ENCODE measurements at places on chromosomes 2 and 18. TPM values are rescaled to one million over a fixed set of nuclear protein-coding genes. Genes with fewer than 3 reads are reported as not detected.

ASXL2 gene
- total RNA-seq = 12.5 TPM

DNA sequence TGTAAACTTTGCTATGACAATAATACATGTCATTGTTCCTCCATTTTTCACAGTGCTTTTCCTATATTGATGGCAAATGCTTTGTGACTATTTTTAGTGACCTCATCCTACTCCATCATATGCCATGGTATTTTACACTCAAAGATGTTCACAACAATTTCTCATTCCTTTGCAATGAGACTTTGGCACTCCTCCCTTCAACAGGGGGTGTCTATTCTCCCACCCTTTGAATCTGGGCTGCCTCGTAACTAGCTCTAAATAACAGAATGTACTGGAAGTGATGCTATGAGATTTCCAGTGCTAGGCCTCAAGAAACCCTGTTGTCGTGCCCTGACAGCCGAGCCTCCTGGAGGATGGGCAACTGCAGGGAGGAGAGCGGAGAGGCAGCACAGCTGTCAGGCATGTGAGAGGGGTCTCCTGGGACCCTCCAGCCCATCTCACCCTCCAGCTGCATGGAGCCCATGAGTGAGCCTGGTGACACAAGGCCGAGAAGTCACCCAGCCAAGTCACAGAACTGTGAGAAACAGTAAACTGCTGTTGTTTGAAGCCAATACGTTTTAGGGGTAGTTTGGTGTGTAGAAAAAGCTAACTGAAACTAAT, 103.1 kb upstream of the APCDD1 start:
- no peaks in the 10 kb centered on the region for H3K27me3 ChIP-seq
- no peaks in the 10 kb centered on the region for H3K36me3 ChIP-seq

PARD3B gene
- 6.3 TPM for total RNA-seq

- H3K27me3 ChIP-seq = no peaks in the 10 kb centered on the region
- no peaks in the 10 kb centered on the region for H3K4me1 ChIP-seq
- H3K4me3 ChIP-seq = no peak overlapping the region
- no peak overlapping the region for H3K27ac ChIP-seq
Observed at GRCh38 chr2:211439011-211439410, 882.6 kb downstream of the CPS1 start.

RAB6C gene
- total RNA-seq = not detected

TMEM247 gene
- total RNA-seq = not detected

GRCh38 chr2:209685963-209686362, 85.7 kb upstream of the UNC80 start:
- no peaks in the 10 kb centered on the region for H3K36me3 ChIP-seq
- H3K27ac ChIP-seq = no peak overlapping the region
- DNase-seq = no peak
- H3K4me1 ChIP-seq = peaks cover 7% of the 10 kb centered on the region

BMP10 gene
- not detected for total RNA-seq

DNA sequence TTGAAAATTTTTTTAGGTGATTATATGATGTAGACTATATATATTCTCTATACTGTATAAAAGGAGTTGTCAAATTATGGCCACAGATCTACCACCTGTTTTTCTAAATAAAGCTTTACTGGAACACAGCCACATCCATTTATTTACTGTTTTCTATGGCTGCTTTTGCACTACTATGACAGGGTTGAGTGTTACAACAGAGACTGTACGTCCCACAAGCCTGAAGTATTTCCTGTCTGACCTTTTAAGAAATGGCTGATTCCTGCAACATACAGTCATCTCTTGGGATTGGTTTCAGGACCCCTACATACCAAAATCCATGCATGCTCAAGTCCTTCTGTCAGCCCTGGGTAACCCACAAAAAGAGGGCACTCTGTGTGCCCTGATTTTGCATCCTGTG, 508.3 kb downstream of the TSN start:
- no peak overlapping the region for H3K4me3 ChIP-seq
- no peaks in the 10 kb centered on the region for H3K4me1 ChIP-seq
- H3K27ac ChIP-seq = no peak overlapping the region
- no peak for DNase-seq
- H3K27me3 ChIP-seq = no peaks in the 10 kb centered on the region

SMAD2 gene
- total RNA-seq = 67.7 TPM

GRCh38 chr2:219868635-219869034, 241.2 kb downstream of the SLC4A3 start:
- H3K27ac ChIP-seq = no peak overlapping the region
- DNase-seq = no peak
- H3K27me3 ChIP-seq = no peaks in the 10 kb centered on the region
- no peak overlapping the region for H3K4me3 ChIP-seq

DNA sequence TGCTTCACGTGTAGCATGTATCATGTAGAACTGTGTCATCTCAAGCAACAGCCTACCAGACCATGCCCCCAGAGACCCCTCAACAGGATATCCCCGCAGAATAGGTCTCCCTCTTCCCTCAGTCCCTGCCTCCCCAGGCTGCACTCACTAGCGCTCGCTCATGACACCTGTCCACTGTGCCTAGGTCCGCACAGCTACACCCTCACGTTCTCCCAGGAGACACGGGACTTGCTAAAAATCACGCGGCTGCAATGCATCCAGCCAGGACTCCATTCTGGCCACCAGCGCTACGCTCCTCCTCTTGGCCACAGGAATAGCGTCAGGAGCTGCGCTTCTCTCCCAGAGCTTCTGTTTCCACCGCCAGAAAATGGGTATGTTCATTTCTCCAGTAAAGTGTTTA, 2.5 kb downstream of the PXDN start:
- H3K27me3 ChIP-seq = peaks cover 17% of the 10 kb centered on the region
- no peaks in the 10 kb centered on the region for H3K36me3 ChIP-seq
- DNase-seq = no peak

- H3K27ac ChIP-seq = no peak overlapping the region
- no peak overlapping the region for H3K4me3 ChIP-seq
- no peaks in the 10 kb centered on the region for H3K27me3 ChIP-seq
- no peak for DNase-seq
Observed at GRCh38 chr2:45879406-45879805, 227.9 kb downstream of the PRKCE start.

IL36A gene
- not detected for total RNA-seq

DNA sequence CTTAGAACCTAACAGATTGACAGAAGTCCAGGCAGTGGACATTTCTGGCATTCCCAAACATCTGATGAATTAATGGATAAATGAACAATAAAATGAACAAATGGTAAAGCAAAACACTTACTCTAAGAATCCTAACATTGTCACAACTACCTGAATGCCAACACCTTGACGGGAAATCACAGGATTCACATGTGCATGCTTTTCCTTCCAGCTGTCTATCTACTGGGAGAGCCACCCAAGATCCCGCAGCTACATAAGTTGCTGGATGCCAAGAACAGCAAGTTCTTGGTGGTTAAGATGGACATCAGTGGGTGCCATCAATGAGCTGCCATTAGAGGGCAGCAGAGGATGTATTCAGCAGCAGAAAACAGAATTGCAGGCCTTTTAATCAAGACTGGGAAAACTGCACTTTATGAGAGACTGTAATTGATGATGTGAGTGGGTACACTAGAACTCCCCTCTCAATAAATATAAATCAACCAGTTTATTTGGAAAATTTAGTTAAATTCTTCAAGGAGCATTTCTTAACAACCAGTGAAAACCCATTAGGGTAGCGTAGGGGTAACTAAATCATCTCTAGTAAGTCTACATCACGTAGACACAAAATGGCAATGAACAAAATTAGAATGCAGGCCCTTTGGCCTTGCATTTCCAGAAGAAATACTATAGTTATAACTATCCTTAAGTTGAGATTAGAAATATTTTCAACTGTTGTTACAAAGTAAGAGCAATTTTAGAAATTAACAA, 45.6 kb downstream of the SESTD1 start:
- peaks cover 12% of the 10 kb centered on the region for H3K4me1 ChIP-seq
- no peaks in the 10 kb centered on the region for H3K36me3 ChIP-seq
- peak; percentile 74 for DNase-seq
- peak overlapping the region; percentile 5 for H3K27ac ChIP-seq
- no peak overlapping the region for H3K4me3 ChIP-seq

DNA sequence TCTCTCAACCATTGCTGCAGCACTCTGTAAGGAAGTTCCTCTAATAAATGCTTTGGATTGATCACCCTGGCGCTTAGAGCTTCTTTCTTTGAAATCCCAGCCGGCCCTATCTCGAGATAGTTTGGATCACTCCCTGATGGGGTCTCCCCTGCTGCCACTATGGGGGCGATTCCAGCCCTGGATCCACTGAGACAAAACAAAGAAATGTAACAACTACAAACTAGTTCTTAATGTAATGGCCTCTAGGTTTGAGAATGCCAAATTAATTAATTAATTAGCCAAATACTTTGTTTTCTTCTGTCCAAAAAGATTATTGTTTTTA, 15.2 kb downstream of the SRSF7 start:
- no peak overlapping the region for H3K4me3 ChIP-seq
- peaks cover 6% of the 10 kb centered on the region for H3K4me1 ChIP-seq
- H3K36me3 ChIP-seq = no peaks in the 10 kb centered on the region
- no peak for DNase-seq
- no peaks in the 10 kb centered on the region for H3K27me3 ChIP-seq
- H3K27ac ChIP-seq = no peak overlapping the region

DNA sequence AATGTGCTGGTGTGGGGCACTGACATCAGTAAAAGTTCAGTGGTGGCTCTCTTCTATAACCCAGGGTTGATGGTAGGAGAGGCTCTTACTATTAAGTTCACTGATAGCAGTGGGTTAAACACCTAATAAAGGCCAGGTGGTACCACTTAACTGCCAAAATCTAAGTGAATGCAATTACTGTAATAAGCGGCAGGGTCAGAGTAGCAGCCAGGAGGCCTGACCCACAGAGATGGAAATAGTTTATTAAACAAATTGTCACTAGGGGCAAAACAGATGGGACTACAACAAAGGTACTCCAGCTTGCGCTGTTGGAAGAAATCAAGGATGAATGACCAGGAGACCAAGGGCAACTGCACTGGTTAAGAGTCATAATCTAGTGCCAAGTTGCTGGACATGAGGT, 26.6 kb downstream of the ZSWIM2 start:
- H3K4me1 ChIP-seq = no peaks in the 10 kb centered on the region
- H3K36me3 ChIP-seq = no peaks in the 10 kb centered on the region
- DNase-seq = no peak
- H3K27ac ChIP-seq = no peak overlapping the region
- no peak overlapping the region for H3K4me3 ChIP-seq

UGT1A8 gene
- not detected for total RNA-seq

APCDD1 gene
- total RNA-seq = 4.6 TPM

GRCh38 chr2:170588729-170589128, 126.4 kb upstream of the SP5 start:
- H3K27ac ChIP-seq = no peak overlapping the region
- no peak for DNase-seq
- no peaks in the 10 kb centered on the region for H3K36me3 ChIP-seq
- H3K27me3 ChIP-seq = no peaks in the 10 kb centered on the region

- H3K4me1 ChIP-seq = no peaks in the 10 kb centered on the region
- H3K27me3 ChIP-seq = no peaks in the 10 kb centered on the region
- no peak for DNase-seq
Observed at GRCh38 chr2:15832030-15832709, 108.2 kb upstream of the MYCN start.

DNA sequence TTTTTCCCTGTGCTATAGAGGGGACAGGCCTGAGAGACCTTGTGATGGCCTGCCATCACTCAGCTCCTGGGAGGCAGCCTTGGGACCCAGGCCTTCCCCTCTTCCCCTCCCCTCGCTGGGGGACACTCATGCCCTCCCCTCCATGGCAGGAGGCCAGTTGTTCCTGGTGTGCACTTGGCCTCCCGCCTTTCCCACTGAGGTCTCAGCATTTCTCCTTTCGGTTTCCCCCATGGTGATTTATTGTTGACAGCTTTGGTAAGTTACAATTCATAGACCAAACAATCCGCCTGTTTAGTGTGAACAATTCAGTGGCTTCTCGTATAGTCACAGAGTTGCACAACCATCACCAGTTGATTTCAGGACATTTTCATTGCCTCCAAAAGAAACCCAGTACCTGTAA, 10.2 kb upstream of the CNDP1 start:
- peaks cover 9% of the 10 kb centered on the region for H3K4me1 ChIP-seq
- no peak overlapping the region for H3K4me3 ChIP-seq
- no peaks in the 10 kb centered on the region for H3K27me3 ChIP-seq
- peaks cover 16% of the 10 kb centered on the region for H3K36me3 ChIP-seq
- peak overlapping the region; percentile 59 for H3K27ac ChIP-seq

GRCh38 chr2:160411167-160411566, 82.4 kb downstream of the RBMS1 start:
- H3K4me3 ChIP-seq = no peak overlapping the region
- peak overlapping the region; percentile 54 for H3K27ac ChIP-seq
- no peak for DNase-seq
- H3K36me3 ChIP-seq = no peaks in the 10 kb centered on the region

DNA sequence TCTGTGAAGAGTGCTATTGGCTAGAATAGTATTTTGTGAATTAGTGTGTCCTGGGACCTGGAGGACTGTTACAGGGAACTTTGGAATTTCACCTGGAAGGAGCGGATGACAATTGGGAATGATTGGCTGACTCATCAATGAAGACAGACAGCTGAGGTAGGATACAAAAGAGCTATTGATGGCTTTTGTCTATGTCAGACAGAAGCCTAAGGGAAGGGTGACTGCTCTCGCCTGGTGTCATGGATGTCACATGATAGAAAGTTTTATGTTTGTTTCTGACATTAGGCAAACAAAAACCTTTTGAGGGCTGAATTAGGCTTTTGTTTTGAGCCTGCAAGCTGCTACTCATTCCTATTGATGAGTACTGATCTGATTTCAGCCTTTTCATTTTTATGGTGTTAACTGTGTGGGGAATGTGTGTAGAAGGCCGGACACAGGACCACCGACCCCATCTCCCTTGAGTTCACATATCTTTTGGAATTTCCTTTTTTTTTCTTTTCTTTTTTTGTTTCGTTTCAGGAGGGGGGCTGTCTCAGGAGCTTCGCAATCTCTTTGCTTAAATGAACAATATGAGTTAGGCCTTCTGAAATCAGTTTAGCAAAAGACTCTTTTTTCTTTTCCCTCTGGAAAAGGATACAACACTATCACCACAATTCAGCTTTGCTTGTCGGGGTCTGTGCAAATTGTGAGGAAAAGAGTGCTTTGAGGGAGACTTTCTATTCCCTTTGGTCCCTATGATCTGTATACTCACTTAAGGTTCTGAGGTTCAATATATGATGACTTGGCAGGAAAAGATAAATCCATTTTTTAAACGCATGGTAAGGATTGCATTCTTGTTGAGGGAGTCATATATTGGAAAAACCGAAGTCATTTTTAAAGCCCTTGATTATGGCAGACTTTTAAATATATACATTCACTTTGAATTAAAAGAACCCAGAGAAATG, 207.9 kb upstream of the FIGN start:
- no peaks in the 10 kb centered on the region for H3K4me1 ChIP-seq
- H3K27ac ChIP-seq = no peak overlapping the region
- no peak for DNase-seq
- no peaks in the 10 kb centered on the region for H3K36me3 ChIP-seq
- no peak overlapping the region for H3K4me3 ChIP-seq
- no peaks in the 10 kb centered on the region for H3K27me3 ChIP-seq
